Muscle of arm (tissue), 14 donors: ENCODE measurements at places on chromosomes 16 and 17.

- no peak for DNase-seq
Measured at GRCh38 chr16:16075488-16076422, 126.3 kb downstream of the ABCC1 start.

DNA sequence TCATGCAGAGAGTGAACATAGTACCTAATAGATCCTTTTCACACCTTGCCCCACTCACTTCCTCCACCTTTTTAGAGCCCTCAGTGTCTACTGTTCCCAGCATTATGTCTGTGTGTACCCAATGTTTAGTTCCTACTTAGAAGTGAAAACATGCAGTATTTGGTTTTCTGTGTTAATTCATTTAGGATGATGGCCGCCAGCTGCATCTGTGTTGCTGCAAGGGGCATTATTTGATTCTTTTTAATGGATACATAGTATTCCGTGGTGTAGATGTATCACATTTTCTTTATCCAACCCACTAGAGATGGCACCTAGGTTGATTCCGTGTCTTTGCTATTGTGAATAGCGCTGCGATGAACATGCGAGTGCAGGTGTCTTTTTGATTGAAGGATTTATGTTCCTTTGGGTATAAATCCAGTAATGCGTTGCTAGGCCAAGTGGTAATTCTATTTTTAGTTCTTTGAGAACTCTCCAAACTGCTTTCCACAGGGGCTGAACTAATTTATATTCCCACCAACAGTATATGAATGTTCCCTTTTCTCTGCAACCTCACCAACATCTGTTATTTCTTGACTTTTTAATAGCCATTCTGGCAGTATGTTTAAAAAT, 47.1 kb downstream of the HLF start:
- no peak for DNase-seq

GRCh38 chr17:4833941-4834680, 971 bp downstream of the MINK1 start:
- peak; percentile 41 for DNase-seq

- DNase-seq, result no peak
Measured at GRCh38 chr17:3879186-3879585, 13.7 kb downstream of the CAMKK1 start.

DNA sequence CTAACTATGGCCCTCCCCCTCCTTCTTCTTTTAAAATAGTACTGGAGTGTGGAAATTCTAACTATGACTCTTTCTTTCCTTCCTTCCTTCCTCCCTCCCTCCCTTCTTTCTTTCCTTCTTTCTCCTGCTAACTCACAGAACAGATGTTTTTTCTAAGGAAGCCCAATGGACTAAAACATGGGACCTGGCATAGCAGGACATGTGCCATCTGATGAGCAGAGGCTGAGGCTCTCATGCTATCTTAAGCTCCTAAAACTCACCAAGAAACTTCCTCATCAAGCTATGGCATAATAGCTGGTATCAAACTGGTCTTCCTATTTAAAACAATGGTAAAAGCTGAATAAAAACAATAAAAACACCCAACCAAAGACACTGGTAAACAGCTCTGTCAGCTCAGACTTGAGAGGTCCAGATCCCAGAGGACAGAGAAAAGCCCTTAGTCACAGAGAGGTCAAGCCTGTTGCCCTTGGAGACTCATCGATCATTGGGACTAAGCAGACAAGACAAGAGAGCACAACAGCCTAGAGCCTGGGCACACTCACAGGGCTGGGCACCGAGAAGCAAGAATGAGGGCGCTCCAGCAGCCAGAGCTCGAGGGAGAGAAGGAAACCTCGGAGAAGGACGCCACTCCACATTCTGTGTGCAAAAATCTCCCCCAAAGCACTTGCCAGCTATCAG, 27.6 kb downstream of the SLC38A10 start:
- DNase-seq, result no peak

GRCh38 chr17:79338604-79339003, 264.0 kb downstream of the ENGASE start:
- DNase-seq, result peak; percentile 53

- no peak for DNase-seq
Measured at GRCh38 chr17:2237950-2238349, 65.6 kb downstream of the SMG6 start.

DNA sequence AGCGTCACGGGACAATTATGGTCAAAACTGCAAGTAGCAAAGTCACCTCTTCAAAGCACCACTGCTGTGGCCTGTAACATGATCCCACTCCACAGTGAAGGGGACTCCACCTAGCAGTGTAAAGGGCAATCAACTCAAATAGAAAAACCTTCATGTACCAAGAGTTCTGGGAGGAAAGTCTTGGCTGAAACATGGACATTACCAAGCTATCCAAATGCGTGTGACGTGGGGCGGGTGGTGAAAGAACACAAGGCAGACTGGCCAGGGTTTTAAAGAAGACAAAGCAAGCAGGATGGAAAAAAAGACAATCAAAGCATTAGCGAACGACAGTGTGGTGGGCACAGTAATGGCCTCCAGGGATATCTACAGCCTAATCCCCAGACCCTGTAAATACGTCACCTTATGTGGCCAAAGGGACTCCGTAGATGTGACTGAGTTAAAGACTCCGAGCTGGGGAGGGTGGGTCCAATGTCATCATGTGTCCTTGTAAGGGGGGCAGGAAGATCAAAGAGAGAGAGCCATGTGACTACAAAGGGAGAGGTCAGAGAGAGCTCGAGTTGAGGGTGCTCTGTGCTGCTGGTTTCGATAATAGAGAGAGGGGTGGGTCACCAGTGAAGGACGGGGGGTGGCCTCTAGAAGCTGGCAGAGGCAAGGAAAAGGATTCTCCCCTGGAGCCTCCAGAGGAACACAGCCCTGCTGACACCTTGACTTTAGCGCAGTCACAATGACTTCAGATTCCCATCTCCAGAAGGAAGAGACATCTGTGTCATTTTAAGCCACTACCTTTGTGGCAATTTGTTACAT, 6.0 kb downstream of the HSDL1 start:
- no peak for DNase-seq

- no peak for DNase-seq
Measured at GRCh38 chr16:83619381-83620150, 188.2 kb upstream of the HSBP1 start.

DNA sequence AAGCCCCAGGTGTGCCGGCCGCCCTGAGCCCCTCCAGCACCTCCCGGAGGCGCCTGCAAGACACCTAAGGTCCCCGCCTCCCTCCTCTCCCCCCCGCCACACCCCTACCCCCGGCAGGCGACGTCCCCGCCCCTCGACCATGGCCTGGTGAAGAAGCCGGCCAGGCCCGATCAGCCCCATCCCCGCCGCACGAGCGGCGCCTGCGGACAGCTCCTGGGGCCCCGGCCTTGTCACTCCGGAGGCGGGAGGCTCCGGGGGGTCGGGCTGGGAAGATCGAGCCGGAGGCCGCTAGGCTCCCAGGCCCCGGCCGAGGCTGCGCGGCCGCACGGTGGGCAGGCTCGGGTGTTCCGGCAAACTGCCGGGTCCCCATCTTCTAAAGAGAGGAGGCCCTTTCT, 405 bp upstream of the ACE start:
- no peak for DNase-seq

GRCh38 chr16:27899736-27900135, 163.8 kb downstream of the GSG1L start:
- DNase-seq, result no peak

- DNase-seq, result no peak
Measured at GRCh38 chr17:18161207-18162145, 22.2 kb upstream of the ALKBH5 start.

- DNase-seq, result no peak
Measured at GRCh38 chr17:64058621-64059020, 38.2 kb upstream of the ICAM2 start.

DNA sequence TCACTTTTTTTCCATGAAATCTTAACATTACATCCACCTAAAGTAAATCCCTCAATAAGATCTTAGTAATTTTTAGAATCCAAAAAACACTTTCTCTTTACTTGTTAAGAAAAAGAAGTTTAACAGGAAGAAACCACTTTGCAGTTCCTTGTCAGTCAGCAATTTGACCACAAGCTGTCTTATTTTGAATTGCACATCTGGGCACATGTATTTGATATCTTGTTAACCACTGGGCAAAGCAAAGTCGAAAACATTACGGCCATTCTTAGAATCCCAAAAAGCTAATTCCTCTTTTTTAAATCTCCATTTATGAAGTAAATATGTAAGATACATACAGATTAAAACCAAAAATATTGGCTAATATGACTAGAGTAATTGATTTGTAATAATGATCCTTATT, 1.1 kb downstream of the ABCA10 start:
- DNase-seq, result no peak

DNA sequence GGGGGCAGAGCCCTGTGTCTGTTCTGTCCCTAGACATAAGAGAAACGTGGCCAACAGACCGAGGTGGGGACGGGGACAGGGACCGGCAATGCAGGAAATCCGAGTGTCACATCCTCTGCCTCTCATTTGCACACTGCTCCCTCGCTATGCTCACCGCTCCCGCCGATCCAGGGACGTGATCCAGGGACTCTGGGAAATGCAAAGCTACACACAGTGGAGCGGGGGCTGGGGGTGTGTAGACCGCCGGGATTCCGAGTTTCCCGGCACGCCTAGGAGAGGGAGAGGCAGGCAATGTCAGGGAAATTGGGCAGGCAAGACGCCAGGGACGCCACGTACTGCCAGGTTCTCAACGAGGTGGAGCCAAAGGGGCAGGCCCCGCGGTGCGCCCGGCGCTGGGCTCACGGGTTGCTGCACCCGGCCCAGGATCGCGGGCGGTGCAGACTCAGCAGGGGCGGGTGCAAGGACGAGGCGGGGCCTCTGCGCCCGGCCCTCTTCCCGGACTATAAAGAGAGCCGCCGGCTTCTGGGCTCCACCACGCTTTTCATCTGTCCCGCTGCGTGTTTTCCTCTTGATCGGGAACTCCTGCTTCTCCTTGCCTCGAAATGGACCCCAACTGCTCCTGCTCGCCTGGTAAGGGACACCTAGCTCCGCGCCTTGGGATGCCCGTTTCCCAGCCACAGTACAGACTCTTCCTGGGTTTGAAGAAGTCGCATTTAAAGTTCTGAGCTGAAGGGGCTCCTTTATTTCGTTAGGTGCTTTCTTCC, at the start of gene MT1X:
MT1X (plus strand) TSS at position 532 of the 764 bp plus-strand sequence; CDS start at position 603, 71 bp downstream.
- DNase-seq, result peak; percentile 87

DNA sequence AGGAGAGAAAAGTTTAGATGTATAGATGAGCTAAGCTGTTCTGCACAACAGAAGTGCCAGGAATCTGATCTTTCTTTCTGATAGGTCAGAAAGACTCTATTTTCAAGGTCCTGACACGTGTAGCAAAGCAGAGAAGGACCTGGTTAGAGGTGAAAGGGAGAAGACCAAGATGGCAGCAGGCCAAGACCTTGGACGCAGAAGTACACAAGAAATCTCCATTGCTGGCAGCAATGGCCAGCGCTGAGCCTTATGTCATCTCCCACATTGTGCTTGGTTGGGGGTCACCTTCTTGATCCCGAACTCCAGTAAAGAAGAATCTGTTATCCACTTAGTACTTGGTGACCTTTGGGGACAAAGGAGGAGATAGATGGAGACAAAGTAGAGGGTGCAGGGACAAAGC, 41.8 kb upstream of the AKAP1 start:
- no peak for DNase-seq

DNA sequence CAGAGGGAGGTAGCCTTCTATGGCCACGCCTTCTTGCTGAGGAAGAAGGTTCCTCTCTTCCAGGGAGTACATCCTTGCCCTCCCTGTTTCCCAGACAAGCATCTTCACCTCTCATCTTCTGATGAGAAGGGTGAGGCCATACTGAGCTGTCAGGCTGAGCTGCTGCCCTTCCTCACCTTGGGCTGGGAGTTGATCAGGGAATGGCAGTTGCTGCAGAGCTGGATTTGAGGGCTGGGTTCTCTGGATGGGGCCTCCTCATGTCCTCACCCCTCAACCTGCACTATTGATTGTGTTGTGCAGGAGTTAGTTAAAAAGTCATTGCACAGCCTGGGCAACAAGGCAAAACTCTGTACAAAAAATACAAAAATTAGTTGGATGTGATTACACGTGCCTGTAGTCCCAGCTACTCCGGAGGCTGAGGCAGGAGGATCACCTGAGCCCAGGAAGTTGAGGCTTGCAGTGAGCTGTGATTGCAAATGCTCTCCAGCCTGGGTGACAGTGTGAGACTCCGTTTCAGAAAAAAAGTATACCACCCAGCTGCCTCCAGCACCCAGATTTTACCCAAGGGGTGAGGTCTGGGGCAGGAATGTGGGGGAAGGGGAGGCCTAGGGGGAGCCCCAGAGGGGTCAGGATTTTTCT, 2.0 kb downstream of the ERBB2 start:
- DNase-seq, result no peak

DNA sequence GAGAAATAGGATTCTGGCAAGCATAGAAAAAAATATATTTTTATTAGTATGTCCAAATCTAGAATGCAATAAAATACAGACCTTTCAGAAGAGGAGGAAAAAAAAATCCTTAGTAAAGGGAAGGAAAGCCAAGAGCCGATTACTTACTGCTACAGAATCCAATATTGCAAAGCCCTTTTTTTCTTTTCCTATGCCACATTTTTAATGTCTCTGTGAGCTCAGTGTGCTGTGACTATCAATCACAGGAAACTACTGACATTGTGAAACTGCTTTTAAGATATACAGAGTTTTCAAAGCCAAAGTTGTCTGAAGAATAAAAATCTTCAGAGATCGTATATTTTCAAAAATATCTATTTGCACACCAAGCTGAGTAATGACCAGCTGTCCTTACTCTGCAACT, 120.4 kb downstream of the CHD9NB start:
- DNase-seq, result peak; percentile 16

DNA sequence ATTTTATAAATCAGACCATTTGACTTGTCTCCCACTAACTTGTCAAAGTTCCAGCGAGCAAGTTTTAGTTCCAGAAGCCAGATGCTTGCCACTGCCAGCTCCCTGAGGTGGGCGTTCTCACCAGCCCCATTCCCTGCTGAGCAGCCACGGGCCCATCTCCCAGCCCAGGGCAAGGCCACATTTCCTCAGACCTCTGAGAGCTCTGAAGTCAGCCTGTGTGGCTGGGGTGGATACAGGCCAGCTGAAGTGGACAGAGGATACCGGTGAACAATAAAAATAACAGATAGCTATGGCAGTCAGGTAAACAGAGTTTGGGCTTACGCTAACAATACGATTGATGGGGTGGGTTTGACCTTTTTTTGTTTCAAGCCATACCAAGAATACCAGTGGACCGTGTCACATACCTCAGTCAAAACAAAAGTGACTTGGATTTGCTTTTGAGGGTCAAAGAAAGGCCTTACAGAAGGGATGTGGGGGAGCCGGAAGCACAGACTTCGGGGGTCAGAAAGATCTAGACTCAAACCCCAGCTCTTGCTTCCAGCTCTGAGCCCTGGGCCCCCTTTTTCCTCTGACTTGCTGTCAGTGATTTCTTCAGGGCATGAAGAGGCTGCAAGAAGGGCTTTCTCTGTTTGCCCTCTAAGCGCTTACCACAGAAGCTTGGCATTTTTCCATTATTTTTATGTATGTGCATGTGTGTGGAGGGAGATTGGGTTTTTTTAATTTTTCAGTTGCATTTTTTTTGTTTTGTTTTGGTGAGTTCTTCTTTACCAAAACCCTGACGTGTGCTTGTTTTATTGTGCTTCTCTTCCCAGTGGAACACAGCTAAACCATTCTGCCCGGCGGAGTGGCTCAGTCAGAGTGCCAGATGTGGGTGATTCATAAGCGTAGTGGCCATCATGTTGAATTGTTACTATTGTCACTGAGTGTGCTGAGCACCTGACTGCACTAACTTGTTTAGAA, 109.9 kb downstream of the GNAO1 start:
- no peak for DNase-seq
